ENCODE measurements at places on chromosomes 4 and X. TPM values are rescaled to one million over a fixed set of nuclear protein-coding genes. Genes with fewer than 3 reads are reported as not detected.

The YY2 gene
- total RNA-seq, result 3.9 TPM

The GAGE2A gene
- total RNA-seq, result not detected

The XPNPEP2 gene
- 0.52 TPM for total RNA-seq

The GABRA4 gene
- total RNA-seq, result not detected

The MMRN1 gene
- 33.5 TPM for total RNA-seq

The FRMD7 gene
- total RNA-seq, result not detected

The PLAC8 gene
- 2.6 TPM for total RNA-seq

The NWD2 gene
- total RNA-seq, result 0.26 TPM

The DMRTC1 gene
- not detected for total RNA-seq

The XAGE2 gene
- not detected for total RNA-seq

The POLN gene
- 5.9 TPM for total RNA-seq

The ANKRD37 gene
- 22.4 TPM for total RNA-seq

The SEC31A gene
- 215 TPM for total RNA-seq

The ADH7 gene
- not detected for total RNA-seq

The ARL9 gene
- not detected for total RNA-seq

The ATRX gene
- 73.4 TPM for total RNA-seq

The CSAG2 gene
- not detected for total RNA-seq

The COL4A6 gene
- 0.52 TPM for total RNA-seq

Measured in body of pancreas (tissue), 4 donors.